ENCODE measurements at places on chromosomes 2 and 18.

GRCh38 chr2:240630771-240631547, 5.7 kb downstream of the GPR35 start:
- DNase-seq: no peak

DNA sequence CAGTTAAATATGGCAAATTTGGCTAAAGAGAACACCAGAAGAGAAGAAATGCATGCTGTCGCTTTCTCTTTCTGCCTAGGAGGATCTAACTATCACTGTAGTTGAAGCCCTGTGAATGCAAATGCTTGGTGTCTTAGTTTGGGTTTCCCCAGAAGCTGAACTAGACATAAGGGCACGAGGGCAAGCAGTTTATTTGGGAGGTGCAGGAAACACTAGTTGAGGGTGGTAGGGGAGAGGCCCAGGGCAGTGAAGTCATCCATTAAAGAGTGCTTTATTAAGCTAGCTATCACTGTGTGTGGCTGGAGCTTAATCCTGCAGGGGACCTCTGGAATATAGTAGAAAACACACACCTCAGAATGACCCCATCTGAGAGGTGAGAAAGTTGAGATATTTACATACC, 639.8 kb upstream of the ZEB2 start:
- DNase-seq: no peak

DNA sequence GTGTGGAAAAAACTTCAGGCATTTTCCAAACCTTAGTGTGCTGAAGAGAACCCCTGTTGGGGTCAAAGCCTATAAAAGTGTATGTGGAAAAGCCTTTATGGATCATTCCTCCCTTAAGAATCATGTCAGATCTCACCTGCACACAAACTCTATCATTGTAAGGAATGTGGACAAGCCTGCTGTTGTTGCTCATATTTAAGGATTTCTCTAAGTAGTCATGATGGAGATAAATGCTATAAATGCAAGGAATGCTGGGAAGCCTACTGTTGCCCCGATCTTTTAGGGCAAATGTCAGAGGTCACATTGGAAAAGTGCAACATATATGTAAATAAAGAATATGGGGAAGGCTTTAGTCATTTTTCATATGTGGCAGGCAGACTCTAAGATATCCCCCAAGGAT, 129.5 kb downstream of the ICOS start:
- DNase-seq: no peak

GRCh38 chr18:7608781-7609201, 41.7 kb downstream of the PTPRM start:
- DNase-seq: no peak

DNA sequence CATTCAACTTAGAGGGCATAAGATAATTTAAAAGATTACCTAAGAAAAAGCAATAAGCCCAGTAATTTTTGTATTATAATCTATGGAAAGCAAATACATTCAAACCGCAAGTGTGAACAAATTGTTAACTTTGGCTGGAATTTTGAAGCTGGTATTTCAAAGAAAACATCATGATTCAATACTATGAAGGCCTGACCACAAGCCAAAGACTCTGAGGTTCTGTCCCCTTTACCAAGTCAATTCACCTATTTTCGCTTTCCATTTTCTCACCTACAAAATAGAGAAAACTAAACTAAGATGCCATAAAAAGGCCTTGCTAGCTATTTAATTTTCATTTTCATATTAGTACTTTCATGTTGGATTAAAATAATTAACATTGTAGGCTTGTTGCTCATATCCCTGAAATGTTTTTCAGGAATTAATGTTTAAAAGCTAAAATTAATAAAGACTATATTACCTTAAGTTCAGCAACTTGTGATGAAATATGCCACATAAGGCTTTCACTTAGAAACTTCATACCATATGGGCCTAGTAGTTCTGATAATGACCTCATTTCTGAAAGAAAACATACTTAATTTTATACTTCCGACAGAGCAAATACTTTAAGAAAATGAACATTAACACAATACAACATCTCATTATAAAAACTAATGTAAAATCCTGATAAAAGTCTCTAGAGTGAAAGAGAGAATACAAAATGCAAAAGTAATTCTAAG, 85.7 kb upstream of the FRZB start:
- no peak for DNase-seq

GRCh38 chr2:196792865-196793264, 6.6 kb downstream of the GTF3C3 start:
- no peak for DNase-seq

DNA sequence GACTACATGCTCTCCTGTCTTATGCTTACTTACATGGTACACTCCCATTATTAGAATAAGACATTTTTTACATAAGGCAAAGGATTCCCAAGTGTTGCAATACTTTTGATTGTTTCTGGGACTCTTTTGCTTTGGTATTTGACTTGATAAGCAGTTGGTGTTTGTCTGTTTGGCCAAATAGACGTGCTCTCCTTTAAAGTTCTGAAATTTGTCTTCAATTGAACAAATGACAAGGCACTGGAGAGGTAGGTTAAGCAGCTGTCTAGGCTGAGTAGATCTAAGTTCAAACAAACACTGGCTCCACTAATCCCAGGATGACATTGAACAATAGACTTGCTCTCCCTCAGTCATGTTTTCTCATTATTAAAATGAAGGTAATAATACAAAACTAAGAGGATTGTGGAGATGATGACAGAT, 430.5 kb downstream of the STK39 start:
- no peak for DNase-seq

DNA sequence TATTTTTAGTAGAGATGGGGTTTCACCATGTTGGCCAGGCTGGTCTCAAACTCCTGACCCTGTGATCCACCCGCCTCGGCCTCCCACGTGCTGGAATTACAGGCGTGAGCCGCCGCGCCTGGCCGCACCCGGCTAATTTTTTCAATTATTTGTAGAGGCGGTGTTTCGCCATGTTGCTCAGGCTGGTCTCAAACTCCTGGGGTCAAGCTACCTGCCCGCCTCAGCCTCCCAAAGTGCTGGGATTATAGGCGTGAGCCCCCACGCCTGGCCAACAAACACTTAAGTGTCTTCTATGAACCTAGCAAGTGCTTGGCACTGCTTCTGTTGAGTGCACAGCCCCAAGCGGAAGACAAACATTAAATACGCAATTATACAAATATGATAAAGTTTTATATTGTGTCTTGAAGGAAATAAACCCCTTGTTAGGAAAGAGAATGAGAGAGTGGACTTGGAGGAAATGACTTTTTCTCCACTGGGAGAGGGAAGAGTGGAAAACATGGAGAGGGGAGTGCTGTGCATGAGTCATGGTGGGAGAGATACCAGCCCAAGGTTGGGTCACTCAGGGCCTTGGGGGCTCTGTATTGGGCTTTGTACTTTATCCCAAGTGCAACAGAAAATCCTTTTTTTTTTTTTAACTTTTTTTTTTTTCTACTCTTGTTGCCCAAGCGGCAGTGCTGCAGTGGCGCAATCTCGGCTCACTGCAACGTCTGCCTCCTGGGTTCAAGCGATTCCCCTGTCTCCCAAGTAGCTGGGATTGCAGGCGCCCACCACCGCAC, 41.4 kb upstream of the ACTR2 start:
- DNase-seq: no peak

DNA sequence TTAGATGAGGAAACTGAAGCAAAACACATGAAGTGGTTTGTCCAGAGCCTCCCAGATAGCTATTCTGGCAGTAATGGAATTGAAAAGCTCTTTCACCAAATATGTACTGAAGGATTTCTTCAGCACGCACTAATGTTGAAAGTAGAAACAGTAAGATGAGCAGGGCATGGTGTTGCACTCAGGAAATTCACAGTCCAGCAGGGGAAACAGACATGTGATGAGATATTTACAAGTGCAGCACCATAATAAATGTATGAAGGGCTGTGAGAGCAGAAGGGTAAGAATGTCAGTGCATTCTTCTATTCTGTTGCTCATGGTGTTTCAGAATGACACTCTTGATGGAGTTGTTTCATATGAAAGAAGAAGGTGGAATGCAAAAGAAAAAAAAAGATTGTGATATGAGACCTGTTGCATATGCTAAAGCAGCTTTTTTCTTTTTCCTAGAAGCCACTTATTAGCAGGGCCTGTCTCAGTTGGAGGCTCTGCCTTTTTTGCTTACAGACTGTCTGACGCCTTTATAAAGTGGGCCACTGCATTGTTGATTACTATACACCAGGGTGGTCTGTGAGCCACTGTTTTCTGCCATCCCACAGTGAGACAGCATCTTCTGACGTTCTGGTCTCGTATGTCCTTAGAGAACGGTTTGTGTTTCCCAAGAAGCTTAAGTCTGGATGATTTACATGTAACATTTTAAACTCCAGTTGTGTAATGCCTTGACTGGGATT, 516.9 kb downstream of the ARHGAP15 start:
- DNase-seq: no peak

- DNase-seq: no peak
These were observed 178.9 kb downstream of the FHOD3 start for GRCh38 chr18:36476433-36476832.

DNA sequence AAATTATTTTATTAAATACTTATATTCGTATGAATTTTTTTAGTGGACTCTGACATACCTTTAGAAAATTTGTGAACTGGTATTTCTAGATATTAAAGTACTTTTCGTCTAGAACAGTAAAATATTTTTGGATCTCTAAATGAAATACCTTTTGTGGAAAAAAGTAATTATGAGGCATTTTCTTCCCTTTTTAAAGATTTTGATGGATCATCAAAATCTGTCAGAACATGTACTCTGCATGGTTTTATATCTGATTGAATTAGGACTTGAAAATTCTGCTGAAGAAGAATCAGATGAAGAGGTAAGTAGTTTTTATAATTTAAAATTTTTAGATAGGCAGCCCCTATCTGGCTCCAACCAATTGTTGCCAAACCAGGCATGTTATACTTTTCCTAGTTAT, 118.8 kb downstream of the UBR3 start:
- no peak for DNase-seq

GRCh38 chr18:79935499-79935898, 16.0 kb downstream of the SLC66A2 start:
- no peak for DNase-seq

DNA sequence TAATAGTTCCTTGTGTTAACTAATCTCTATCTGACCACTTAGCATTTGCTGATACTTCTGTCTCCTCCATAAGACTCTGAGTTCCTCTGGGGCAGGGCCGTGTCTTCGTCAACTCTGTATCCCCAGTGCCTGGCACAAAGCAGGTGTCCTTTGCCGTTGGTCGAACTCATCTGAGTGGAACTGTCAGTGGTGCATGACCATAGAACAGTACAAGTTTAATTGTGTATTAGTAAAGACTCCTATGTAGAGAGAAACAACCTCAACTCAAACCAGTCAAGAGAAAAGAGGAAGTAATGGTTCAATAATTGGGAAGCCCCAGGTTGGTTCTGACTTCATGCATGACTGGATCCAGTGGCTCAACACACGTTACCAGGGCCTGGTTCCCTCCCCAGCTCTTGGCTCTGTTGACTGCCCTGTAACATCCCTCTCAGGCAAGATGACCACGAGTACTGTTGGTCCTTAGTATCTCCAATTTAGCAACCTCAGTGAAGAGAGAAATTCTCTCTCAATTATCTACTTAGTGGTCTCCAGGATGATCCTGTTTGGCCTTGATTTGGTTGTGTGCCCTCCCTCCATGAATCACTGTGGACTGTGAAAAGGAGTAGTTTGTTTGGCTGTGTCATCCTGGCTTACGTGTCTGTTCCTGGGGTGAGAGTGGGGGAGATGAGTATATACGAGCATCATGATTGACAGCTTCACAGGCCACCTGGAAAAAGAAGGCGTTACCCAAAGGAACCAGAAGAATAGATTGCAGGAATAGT, 58.5 kb upstream of the MSH6 start:
- DNase-seq: no peak

- DNase-seq: no peak
These were observed 105.8 kb upstream of the TWIST2 start for GRCh38 chr2:238742066-238742465.

GRCh38 chr2:8692783-8693156, 10.9 kb downstream of the ID2 start:
- no peak for DNase-seq

DNA sequence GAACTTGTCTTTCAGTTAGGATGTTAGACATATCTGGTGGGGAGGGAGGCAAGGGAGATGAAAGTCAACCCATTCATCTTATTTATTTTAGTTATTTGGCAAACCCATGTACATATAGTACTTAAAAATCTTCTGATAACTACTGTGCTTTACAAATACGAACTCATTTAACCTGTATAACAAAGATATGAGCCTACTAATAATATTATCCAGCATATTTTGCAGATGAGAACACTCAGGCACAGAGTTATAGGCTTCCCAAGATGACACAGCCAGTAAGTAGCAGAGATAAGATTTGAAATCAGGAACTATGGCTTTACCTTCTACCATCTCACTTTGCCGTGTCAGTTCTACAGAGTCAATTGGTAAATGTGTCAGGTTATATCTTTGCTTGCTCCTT, 262.6 kb upstream of the DOK6 start:
- DNase-seq: no peak

- DNase-seq: peak; percentile 67
These were observed 1.3 kb upstream of the CD28 start for GRCh38 chr2:203705178-203705577.

DNA sequence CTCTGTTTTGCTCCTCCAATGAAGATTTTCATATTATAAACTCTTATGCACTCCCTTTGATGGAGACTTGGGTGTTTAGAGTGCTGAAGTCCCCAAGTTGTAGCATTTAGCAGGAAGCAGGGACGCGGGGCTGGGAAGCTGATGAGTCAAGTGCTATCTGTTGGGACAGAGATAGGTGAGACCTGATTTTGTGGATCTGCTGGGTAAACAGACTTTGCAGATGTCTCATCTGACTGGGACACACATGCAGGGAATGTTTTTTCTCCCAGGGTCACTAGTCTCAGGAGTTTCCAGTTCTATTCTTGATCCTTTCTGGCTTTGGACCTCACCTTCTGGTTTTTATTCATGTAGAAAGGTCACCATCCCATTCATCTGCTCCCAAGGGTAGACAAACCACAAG, 79.7 kb upstream of the ACAA2 start:
- no peak for DNase-seq

DNA sequence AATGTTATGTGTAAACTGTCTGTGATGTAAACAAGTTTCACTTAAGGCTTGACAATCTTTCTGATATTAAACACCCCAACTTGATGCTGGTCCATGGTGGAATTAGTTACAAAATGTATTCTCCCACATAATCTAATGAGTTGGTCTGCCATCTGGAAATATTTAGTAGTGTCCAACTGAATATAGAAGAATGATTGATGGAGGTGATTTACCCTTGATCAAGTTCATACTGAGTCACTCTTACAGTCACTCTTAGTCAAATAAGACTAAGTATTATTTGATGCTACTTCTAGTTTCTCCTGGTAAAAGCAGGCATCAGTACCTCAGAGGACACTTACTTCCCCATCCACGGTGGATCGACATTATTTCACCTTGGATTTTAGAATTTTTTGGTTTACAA, 198.1 kb downstream of the SATB2 start:
- no peak for DNase-seq
